ENCODE measurements at places on chromosomes 2 and 18.

GRCh38 chr2:109636317-109636716, 22.2 kb downstream of the SOWAHC start:
- no peak for DNase-seq

GRCh38 chr2:172614932-172615331, 59.0 kb downstream of the PDK1 start:
- DNase-seq: no peak

DNA sequence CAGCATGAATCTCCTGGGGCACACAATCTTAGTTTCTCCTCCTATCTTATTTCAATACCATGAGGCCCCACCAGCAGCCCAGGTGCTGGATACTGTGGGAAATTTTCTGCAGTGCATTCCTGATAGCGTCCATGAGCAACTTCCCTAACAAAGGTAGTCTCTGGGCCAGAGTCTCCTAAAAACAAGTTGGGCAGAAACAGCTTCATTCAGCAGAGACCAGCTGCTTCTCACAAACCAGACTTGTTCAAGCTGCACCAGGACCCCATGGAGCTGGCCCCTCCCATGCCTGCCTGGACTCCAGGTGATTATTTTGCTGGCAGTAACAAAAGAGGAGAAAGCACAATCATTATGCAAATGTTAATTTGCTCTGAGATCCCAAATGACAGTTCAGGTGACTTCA, 31.4 kb downstream of the MYO5B start:
- DNase-seq: no peak

DNA sequence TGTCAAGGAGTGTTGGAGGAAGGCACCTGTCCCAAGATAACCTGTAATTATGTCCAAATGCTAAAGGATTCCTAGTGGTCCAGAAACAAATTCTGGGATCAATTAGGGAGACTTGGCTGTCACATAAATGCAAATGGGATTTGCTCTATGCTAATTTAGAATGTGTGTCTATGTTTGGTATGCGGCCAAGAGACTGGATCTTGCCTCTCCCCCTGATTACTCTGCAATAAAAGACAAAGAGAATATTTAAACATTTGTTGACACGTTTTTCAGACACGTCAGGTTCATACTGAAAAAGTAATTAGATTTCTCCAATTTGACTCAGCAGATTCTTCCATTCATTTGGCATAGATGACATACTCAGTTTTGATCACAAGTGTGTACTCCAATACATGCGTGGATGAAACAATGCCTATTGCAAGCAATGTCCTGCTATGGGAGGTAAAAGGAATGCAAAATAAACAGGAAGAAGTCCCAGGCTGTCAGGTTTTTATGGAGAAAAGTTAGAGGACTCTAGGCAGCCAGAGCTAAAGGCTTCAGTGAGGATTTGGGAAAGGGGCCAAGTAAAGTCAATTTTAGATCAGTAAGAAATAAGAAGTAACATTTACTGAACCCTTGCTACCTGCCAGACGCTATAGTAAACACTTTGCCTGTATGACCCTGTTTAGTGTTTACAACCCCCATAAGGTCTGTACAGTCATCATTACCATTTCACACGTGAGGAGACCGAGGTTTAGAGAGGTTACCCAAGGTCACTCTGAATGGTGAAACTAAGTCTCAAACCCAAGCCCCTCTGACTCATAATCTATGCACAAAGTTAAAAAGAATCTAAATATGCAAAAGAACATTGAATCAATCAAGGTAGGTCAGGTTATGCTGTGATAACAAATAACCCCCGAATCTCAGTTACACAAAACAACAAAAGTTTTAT, 7.8 kb downstream of the ANTXR1 start:
- no peak for DNase-seq

GRCh38 chr2:200177971-200178911, 128.3 kb upstream of the SPATS2L start:
- DNase-seq: no peak

- no peak for DNase-seq
These were observed 40.2 kb downstream of the TMEM182 start for GRCh38 chr2:102801858-102802699.

GRCh38 chr2:143684551-143685320, 555.5 kb downstream of the ARHGAP15 start:
- no peak for DNase-seq

DNA sequence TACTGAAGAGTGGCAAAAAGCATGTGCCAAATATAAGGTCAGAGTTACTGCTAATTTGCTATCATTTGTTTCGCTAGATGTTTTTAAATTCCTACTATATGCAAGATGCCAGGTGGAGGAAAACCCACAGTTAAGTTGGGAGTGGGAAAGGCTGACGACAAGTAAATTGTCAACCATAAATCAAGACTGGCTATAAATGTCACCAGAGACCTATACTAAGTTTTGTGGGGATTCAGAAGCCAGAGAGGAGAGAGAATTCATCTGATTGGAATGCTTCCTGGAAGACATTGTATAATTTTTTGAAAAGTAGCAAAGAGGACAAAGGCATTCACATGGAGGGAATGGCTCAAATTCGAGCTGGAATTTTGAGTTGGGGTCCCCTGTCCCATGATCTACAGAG, 64.3 kb downstream of the CFAP221 start:
- no peak for DNase-seq

DNA sequence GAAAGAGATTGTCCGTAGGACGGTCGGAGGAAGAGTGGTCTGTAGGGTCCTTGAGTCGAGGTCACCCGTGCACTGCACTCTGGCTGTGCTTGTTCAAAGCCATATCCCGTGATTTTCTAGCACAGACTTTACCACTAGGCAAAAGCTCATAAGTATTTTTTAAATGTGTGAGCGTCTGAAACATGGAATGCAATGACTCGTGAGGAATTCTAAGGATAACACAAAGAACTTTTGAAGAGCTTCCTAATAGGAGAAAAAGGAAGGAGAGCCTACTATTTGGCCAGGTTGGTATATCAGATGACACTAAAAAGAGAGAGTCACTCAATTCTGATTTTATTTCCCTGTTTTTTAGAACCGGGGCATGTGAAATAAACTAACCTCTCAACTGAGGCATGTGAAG, 68.3 kb downstream of the CD28 start:
- DNase-seq: no peak

GRCh38 chr2:21416226-21416625, 292.5 kb downstream of the TDRD15 start:
- DNase-seq: no peak
